ENCODE measurements at places on chromosomes 7 and 10.

DNA sequence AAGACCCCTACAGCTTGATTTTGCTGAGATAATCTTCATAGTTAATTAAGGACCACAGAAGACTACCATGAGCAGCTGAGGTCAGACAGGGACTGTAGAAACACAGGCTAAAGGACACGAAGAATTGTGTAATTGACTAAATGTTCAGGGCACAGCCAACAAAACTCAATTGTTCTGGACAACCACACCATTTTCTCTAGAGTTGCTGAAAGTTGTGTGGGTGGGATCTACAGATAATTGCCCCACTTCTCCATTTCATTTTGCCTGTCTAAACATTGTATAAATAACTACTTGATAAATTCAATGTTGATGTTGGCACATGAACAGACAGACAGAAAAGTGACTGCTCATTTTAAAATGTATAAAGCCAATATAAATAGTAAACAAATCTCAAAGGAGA, 39.0 kb upstream of the SLC16A12 start:
- no peak for DNase-seq

GRCh38 chr10:32972929-32973328, 14.9 kb upstream of the ITGB1 start:
- DNase-seq, result no peak

- DNase-seq, result no peak
These were observed 1.7 kb upstream of the NCAPG2 start for GRCh38 chr7:158706273-158706704.

- no peak for DNase-seq
These were observed 26.7 kb upstream of the MRLN start for GRCh38 chr10:59779756-59780533.

- DNase-seq, result no peak
These were observed 478.5 kb downstream of the GPAM start for GRCh38 chr10:111705021-111705420.

Measured in ovary (tissue), 10 donors.